RPMI7951 (cell line): ENCODE measurements at places on chromosomes 7 and 10. TPM values are rescaled to one million over a fixed set of nuclear protein-coding genes. Genes with fewer than 3 reads are reported as not detected.

DNA sequence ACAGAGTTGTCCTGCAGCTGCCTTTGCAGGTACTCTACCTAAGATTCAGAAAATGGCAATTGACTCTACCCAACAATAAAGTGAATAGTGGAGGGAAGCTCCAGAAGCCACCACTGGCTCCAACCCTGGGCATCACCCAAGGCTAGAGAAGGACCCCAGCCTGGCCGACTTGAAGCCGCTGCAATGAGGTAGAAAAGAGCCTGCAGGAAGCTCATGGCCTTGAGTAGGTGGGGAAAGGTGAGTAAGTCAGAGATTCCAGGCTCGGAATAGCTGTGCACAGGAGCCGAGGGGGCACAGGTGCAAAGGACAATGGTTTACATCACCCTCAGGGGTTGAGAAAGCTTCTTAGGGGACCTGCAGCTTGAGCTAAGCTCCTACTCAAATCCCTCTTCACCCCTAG, 83.6 kb downstream of the AOAH start:
- no peak for DNase-seq

LRRC18 gene
- total RNA-seq, result not detected in 2 replicates

LRRD1 gene
- not detected in 2 replicates for total RNA-seq

DNA sequence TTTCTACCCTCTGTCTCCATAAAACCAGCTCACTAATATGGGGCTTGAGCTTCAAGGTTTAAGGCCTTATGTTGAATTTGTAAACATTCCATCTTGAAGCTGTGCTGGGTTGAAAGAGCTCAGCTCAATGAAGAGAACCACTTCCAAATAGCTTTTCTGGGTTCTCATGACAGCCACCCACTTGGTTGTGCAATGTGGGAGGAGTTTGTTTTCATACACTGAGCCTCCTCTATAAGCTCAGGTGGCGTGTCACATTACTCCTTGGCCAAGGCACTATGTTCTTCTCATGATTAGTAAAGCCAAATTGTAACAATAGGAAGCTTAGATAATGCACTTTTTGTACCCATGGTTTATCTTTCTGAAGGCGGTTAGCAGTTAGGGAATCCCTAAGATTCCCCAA, 265.6 kb downstream of the PTEN start:
- DNase-seq, result no peak

- DNase-seq, result no peak
These were observed 31.2 kb downstream of the WDR86 start for GRCh38 chr7:151378496-151379192.

GRCh38 chr10:125159932-125160855, at the start of gene CTBP2:
CTBP2 (minus strand) TSS chr10:125160563.
- peak; percentile 54 for DNase-seq

GRCh38 chr10:77949167-77949566, 22.6 kb upstream of the DLG5 start:
- peak; percentile 70 for DNase-seq

DNA sequence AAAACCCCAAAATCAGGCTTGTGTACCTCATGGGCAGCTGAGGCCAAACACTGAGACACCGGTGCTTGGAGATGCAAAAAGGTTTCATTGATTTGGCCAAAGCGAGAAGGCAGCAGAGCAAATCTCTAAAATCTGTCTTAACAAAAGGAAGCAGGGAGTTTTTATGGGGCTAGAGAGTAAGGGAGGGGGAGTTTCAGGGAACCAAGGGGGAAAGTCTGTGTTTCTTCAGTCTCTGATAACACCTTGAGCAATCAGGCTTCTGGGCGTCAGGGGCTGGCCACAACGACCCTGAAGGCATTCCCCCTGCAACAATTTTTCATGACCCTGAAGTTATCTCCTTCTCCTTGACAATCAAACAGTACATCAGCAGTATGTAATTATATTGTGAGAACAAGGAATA, 2.7 kb upstream of the ZNF786 start:
- DNase-seq, result no peak

GRCh38 chr7:108193594-108194498, 63.7 kb upstream of the LAMB4 start:
- no peak for DNase-seq

- no peak for DNase-seq
These were observed 40.8 kb downstream of the MYL10 start for GRCh38 chr7:101588131-101588935.

DNA sequence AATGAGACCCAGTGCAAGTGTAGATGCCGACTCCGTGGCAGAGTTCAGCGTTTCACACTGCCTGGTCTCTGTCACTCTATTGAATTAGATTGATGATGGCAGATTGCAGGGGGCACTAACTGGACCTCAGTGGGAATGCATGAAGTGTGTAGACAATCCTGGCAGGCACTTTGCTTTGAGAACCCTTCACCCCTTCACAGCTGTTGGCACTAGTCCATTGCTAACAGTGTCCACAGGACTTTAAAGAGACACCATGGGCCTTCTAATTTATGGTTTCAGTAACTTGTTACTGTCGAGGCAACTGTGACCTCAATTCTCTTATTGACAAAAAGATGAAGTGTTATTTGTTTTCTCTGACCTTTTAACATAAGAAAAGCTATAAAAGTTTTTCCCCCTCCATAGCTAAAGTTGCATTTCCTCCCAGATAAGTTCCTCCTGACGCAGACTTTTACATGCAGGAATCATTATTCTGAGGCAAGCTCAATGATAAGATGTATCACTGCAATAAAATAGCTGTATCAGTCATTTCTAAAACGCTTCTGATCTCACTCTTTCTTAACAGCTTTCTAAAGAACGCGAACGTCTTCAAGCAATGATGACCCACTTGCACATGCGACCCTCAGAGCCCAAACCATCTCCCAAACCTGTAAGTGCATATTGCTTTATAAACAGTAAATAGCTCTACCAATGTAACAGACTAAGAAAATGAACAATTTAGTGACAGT, 238.9 kb downstream of the FOXP2 start:
- no peak for DNase-seq

- DNase-seq, result no peak
These were observed 247.3 kb downstream of the SUGCT start for GRCh38 chr7:40382145-40382544.

GRCh38 chr7:137985897-137986251, 16.0 kb downstream of the CREB3L2 start:
- no peak for DNase-seq

GRCh38 chr10:76319661-76320060, 888.2 kb downstream of the LRMDA start:
- DNase-seq, result no peak

LDB3 gene
- not detected in 2 replicates for total RNA-seq

DNA sequence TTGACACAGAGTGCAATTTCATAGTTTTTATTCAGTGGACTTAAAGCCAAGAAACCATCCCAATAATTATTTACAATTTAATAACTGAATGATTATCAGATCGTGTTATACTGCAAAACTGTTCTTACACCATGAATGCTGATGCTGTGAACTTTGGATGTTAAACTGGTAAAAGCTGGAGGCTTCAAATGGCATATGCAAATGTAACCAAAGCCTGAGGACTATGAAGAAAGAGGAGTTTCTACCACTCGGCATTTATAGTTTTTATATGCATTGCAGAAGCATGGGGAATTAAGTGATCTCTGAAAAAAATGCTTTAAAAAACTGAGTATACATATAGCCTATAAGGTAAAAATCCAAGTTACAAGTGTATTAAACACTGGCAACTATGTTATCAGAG, 42.4 kb downstream of the RNF32 start:
- no peak for DNase-seq

GRM8 gene
- not detected in 2 replicates for total RNA-seq

GRCh38 chr7:17031906-17032551, 150.2 kb upstream of the AGR3 start:
- no peak for DNase-seq

- DNase-seq, result no peak
These were observed 23.2 kb downstream of the PILRA start for GRCh38 chr7:100396421-100396982.

DNA sequence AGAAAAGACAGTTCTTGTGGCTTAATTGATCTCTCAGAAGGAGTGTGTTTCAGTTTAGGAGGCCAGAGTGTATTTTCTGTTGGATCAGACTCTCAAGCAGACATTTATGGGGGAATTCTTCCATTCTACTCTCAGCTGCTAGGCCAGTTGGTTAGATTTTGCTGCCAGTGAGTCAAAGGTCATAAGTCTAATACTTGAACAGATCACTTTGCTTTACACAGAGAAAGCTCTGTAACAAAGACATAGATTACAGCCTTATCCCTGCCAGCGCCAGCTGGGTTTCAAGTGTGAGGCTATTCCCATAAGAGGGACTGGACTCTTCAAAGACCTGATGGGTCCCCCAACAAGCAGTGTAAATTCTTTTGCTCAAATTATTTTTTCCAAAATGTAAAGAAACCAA, 145.6 kb upstream of the SEMA3C start:
- DNase-seq, result no peak

DNA sequence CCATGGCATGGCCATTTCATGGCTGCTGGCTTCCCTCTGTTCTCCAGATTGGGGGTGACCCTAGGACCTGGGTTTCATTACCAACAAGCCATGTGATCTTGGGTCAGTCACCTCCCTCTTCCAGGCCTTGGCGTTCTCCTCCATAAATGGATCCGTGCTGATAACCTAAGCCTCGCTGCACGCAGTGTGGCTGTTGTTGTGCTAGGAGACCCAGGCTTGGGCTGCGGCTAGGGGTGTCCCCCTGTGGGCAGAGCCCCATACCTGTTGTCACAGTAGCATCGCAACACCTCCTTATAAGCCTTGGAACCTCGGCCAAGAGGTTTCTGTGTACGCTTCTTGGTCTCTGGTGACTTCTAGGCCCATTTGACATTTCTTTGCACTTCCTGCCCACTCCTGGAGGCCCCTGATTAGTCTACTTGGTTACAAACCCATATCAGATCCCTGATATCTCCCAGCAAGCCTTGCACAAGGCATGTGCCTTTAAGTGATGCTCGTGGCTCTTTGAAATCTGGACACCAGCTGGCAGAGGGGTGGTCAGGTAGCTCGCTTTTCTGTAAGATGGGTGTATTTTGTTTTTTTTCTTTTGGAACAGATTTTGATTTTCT, 23.6 kb downstream of the ZMIZ1 start:
- DNase-seq, result no peak

- DNase-seq, result peak; percentile 95
These were observed 4.6 kb upstream of the MYH16 start for GRCh38 chr7:99267841-99268576.

DNA sequence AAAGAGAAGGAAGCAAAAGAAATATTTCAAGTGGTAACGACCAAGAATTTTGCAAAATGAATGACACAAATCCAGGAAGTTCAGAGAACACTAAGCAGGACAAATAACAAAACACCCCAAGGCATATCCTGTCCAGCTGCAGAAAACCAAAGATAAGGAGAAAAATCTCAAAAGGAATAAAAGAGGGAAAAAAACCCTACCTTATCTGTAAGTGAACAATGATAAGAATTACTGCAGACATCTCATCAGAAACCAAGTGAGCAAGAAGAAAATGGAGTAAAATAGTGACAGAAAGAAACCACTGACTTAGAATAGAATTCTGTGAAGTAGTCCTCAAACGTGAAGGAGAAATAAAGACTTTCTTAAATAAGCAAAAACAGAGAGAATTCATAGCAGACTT, 21.8 kb downstream of the CARD11 start:
- DNase-seq, result peak; percentile 23

DNA sequence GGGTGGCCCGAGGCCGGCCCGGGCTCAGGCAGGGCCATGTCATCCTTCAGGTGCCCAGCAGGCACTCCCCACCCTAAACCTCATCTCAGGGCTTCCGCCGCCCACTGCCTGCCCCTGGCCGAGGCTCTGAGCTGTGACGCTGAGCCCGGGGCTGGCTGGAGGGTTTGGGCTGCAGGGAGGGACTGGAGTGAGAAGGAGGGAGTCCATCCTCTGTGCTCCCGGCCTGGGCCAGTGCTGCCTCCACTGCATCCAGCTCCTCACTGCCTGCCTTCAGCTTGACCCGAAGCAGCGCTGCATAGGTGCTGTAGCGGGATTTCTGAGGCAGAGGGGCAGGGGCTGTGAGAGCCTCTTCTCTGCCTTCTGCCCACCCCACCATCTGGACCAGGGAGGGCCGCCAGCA, 7.6 kb downstream of the NFKB2 start:
- DNase-seq, result no peak

DNA sequence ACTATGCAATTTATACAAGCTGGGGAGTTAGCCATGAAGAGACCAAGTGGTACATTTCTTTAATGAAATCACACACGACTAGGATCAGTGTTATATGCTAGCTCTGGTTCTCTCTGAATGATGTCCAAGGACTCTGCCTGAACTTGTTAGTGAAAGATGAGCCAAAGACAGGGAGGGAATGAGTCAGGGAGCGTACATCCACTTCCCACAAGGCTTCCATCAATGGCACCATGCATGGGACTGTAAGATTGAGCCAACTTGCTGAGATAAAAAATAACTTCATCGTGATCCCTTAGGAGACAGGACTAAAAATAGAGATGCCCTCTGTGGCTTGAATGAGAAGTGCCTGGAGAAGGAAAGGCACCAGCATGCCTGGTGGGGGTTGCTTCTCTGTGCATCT, 629.7 kb downstream of the ACTR3B start:
- no peak for DNase-seq

GRCh38 chr7:66631471-66631870, 2.8 kb downstream of the KCTD7 start:
- DNase-seq, result peak; percentile 21

DNA sequence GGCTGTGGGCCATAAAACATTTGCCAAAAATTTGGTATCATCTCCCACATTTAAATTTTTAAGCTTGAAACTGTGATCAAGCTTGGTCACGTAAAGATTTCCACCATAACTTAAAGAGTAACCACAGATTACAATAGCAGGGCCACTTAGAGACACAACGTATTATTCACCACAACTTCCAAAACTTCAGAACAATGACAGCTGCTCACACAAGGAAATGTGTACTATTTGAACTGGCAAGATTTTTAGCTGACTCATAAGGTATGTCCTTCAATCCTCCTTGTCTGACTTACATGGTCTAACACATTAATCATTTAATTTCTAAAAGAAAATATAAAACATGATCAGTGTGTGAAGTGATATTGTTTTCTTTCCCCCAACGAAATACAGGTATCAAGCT, 234.5 kb downstream of the PARD3 start:
- peak; percentile 80 for DNase-seq

GPRIN2 gene
- not detected in 2 replicates for total RNA-seq

DNA sequence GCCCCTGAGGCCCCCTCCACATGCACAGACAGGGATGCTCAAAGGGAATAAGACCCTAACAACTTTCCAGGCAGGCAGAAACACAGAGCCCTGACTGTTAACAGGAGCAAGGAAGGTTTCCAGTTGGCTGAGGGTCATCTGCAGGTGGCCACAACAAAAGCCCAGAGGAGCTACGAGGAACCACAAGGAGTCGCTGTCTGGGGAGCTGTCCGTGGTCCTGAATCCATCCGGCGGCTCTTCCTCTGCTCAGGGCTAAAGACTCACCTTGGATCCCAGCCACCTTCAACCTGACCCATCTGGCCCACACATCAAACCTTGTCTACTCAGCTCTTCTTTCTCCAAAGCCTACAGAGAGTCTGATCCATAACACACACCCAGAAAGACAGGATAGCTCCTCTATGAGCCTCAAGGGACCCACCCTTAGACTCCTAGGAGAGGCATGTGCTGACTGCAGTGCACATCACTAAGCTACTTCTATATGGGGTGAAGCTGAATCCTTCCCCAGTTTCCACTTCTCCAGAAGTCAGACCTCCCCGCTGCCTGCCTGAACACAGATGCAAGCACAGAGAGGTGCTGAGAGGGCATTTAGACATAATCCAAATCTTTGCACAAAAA, 104.0 kb downstream of the SLIT1 start:
- DNase-seq, result peak; percentile 40

GRCh38 chr10:86798611-86799010, 42.2 kb downstream of the BMPR1A start:
- DNase-seq, result peak; percentile 32

GPR22 gene
- not detected in 2 replicates for total RNA-seq
